Activated naive CD8-positive, alpha-beta T cell treated with anti-CD3 and anti-CD28 coated beads, Interleukin-2, amount 10 ng/mL, durations not matched to agents 7 days and 5 days (primary cell): ENCODE measurements at places on chromosomes 6 and 20.
A peak's percentile ranks its signal among the peaks of the same experiment; 100 is the strongest.

GRCh38 chr20:46169245-46170171, 51.4 kb downstream of the CD40 start:
- no peaks in the 10 kb centered on the region for H3K36me3 ChIP-seq
- no peak for DNase-seq
- H3K4me3 ChIP-seq: no peak overlapping the region
- H3K27me3 ChIP-seq: peaks cover 34% of the 10 kb centered on the region
- peaks cover 3% of the 10 kb centered on the region for H3K4me1 ChIP-seq

DNA sequence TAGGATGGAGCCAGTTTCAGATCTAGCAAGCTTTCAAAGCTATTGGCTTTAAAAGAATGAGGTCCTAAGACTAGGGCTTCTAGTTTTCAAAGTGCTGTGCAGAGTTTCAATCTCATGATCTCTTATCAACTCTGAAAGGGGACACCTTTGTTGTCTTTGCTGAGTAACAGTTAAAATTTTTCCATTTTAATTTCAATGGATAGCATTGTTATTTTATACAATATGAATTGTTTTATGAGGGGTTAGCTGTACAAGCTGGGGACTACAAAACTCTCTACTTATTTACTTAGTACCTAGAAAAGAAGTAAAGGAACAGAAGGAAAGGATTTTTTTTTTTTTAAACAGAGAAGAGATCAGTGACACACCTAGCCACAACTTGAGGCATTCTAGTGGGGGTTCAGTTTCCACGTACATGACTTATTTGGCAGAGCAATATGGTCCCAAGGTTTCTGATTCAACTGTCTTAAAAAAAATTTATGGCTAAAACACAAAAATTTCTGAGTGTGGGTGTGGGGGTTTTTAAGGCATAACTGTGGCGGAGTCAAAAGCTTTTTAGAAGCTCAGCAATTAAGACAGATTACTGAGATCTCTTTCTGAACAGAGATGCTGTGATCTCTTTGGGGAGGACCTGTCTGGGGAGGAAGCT, 46.1 kb upstream of the JAG1 start:
- DNase-seq: no peak
- H3K36me3 ChIP-seq: no peaks in the 10 kb centered on the region
- H3K4me1 ChIP-seq: no peaks in the 10 kb centered on the region
- H3K4me3 ChIP-seq: no peak overlapping the region
- H3K27me3 ChIP-seq: peaks cover 30% of the 10 kb centered on the region

GRCh38 chr20:45365444-45365970, 2.6 kb downstream of the SYS1 start:
- H3K27me3 ChIP-seq: no peaks in the 10 kb centered on the region
- no peak for DNase-seq
- no peak overlapping the region for H3K4me3 ChIP-seq
- H3K4me1 ChIP-seq: peaks cover 41% of the 10 kb centered on the region
- H3K27ac ChIP-seq: no peak overlapping the region

GRCh38 chr20:57208198-57208597, 58.2 kb downstream of the BMP7 start:
- no peaks in the 10 kb centered on the region for H3K36me3 ChIP-seq
- no peak overlapping the region for H3K27ac ChIP-seq
- H3K27me3 ChIP-seq: peaks cover 9% of the 10 kb centered on the region

GRCh38 chr6:76942203-76942966, 520.9 kb downstream of the HTR1B start:
- DNase-seq: no peak
- H3K4me3 ChIP-seq: no peak overlapping the region
- no peaks in the 10 kb centered on the region for H3K4me1 ChIP-seq
- no peaks in the 10 kb centered on the region for H3K27me3 ChIP-seq

DNA sequence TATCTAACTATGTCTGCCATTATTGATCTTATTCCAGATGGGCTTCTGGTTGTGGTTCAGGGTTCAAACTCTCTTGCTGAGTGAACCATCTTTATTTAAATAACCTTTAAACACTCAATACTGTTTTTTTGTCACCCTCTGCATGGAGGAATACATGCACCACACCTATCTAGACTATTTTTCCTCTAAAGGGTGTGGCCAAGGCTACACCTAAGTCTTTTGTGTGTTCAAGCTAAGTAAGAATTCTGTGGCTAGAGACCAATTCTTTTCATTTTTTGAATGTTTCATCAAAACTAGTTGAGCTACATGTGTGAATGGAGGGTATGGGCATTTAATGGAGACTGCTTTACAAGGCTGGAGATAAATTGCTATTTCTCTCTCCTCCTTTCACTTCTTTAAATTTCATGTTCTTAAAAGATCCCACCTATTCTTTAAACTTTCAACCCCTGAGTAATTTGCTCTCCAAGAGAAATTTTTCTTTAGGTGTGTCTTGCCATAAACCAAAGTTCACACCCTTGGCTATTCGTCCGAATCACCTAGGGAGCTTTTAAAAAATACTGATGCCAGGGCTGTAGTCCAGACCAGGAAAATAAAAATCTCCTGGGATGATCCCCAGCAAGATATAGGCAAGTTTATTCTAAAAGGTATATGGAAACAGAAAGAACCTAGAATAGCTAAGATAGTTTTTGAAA, 24.8 kb upstream of the MBOAT1 start:
- no peaks in the 10 kb centered on the region for H3K27me3 ChIP-seq
- DNase-seq: no peak
- H3K4me3 ChIP-seq: no peak overlapping the region
- H3K4me1 ChIP-seq: peaks cover 7% of the 10 kb centered on the region
- no peaks in the 10 kb centered on the region for H3K36me3 ChIP-seq

DNA sequence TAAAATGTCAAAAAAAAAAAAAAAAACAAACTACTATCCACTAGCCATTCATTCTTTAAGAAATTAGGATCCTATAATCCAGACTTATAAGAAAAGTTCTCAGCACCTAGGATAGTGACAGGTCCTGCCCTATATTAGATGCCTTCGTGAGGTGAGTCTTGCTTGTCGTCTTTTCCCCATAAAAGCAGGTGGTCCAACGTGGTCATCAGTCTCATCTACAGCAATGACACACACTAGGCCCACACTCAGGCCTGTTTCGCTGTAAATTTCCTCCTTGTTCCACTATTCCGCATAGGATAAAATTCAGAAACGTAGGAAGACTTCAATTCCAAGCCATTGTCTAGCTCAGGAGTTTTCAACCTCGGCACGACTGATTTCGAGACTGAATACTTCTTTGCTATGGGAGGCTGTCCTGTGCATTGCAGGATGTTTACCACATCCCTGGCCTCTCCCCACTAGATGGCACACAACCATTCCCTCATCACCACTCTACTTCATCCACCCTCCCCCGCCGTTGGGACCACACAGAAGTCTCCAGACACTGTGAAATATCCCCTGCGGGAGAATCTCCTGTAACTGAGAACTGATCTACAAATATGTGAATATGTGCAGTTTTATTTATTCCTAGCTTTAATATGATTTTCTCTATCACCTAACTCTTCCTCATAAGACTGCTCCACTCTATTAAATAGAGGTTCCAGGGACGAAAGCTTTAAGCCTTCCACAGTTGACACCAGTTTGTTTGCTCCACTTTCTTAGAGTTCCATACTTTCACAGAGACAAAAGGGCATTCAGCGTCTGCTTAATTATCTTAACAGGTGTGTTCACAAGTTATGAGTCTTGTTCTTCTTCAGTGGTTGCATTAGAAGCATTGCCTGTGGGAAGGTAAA, 346.3 kb downstream of the BMP2 start:
- H3K4me1 ChIP-seq: no peaks in the 10 kb centered on the region
- H3K27ac ChIP-seq: no peak overlapping the region
- H3K27me3 ChIP-seq: no peaks in the 10 kb centered on the region

- no peak for DNase-seq
- H3K4me1 ChIP-seq: peaks cover 50% of the 10 kb centered on the region
- H3K36me3 ChIP-seq: peaks cover 59% of the 10 kb centered on the region
- H3K4me3 ChIP-seq: no peak overlapping the region
- no peak overlapping the region for H3K27ac ChIP-seq
Measured at GRCh38 chr20:1618479-1618878, 1.3 kb downstream of the SIRPB1 start.

- no peak overlapping the region for H3K27ac ChIP-seq
- H3K4me1 ChIP-seq: peaks cover 7% of the 10 kb centered on the region
- H3K36me3 ChIP-seq: peaks cover 6% of the 10 kb centered on the region
- H3K4me3 ChIP-seq: no peak overlapping the region
Measured at GRCh38 chr6:13260101-13260598, 68.2 kb downstream of the TBC1D7 start.

DNA sequence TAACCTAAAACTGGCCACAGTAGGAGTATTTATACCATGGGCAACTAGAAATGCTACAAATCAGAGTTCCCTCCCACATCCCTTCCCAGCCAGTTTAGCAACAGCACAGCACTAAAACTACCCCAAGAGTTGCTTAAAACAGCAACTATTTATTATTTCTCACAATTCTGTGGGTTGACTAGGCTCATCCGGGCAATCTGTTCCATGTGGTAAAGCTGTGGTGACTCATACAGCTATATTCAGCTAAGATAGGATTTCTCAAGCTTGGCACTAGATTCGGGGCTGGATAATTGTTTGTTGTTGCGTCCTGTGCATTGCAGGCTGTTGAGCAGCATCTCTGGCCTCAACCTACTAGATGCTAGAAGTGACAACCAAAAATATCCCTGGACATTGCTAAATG, 8.6 kb upstream of the HECA start:
- H3K27me3 ChIP-seq: no peaks in the 10 kb centered on the region
- H3K36me3 ChIP-seq: peaks cover 2% of the 10 kb centered on the region
- peaks cover 36% of the 10 kb centered on the region for H3K4me1 ChIP-seq
- H3K27ac ChIP-seq: peak overlapping the region; percentile 98
- H3K4me3 ChIP-seq: peak overlapping the region; percentile 10

- no peaks in the 10 kb centered on the region for H3K36me3 ChIP-seq
- no peak for DNase-seq
- peaks cover 2% of the 10 kb centered on the region for H3K27me3 ChIP-seq
- no peak overlapping the region for H3K4me3 ChIP-seq
- peaks cover 25% of the 10 kb centered on the region for H3K4me1 ChIP-seq
- no peak overlapping the region for H3K27ac ChIP-seq
Measured at GRCh38 chr6:138814179-138814834, 18.4 kb downstream of the ECT2L start.

DNA sequence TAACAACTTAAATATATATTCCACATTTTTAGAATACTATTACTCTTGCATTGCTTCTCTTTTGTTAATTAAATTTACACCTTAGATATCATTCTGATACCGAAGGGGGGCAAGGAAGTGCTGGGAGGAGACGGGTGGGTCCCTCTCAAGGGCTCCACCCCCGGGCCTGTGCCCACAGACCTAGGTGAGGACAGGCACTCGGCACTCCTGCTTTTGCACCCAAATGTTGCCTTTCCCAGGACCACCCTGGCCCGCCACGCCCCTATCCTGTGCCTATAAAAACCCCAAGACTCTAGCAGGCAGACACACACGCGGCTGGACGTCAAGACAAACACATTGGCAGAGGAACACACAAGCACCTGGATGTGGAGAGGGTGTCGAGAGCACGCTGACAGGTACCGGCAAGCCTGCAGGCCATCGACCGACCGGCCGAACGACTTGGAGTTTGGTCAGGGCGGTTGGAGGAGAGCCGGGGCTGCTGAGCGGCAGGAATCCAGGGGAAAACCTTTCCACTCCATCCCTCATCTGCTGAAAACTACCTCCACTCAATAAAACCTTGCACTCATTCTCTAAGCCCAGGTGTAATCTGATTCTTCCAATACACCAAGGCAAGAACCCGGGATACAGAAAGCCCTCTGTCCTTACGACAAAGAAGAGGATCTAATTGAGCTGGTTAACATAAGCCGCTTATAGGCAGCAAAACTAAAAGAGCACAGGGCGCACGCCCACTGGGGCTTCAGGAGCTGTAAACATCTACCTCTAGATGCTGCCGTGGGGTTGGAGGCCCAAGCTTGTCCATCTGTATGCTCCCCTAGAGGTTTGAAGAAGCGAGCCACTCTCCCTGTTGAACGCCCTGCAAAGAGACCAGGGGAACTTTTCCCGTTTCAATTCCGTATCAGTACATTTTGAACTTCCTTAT, 197.4 kb upstream of the PRSS16 start:
- peaks cover 8% of the 10 kb centered on the region for H3K27me3 ChIP-seq
- H3K36me3 ChIP-seq: no peaks in the 10 kb centered on the region
- H3K27ac ChIP-seq: no peak overlapping the region
- H3K4me1 ChIP-seq: no peaks in the 10 kb centered on the region
- DNase-seq: no peak

- H3K27me3 ChIP-seq: no peaks in the 10 kb centered on the region
- H3K4me1 ChIP-seq: no peaks in the 10 kb centered on the region
- H3K36me3 ChIP-seq: no peaks in the 10 kb centered on the region
- H3K27ac ChIP-seq: no peak overlapping the region
- DNase-seq: no peak
Measured at GRCh38 chr6:161195386-161195785, 78.5 kb downstream of the AGPAT4 start.

DNA sequence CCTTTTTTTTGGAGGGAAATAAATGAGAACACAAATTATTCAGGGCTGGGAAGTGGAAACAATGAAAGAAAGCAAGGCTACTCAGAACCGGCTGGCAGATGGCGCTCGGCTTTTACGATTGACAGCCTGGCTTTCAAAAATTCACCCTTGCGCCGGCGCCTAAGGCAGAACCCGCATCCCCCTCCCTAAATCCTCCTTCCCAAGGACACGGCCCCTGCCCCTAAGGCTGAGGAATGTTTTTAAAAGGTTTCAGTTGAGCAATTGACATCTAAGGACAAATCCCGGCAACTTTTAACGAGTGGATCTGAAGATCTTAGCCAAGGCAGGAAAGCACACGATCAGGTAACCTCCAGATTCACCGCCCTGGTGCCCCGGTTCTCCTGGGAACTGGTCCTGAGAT, 16.3 kb downstream of the GNAS start:
- DNase-seq: no peak
- H3K27ac ChIP-seq: no peak overlapping the region
- no peaks in the 10 kb centered on the region for H3K36me3 ChIP-seq

- DNase-seq: no peak
- no peak overlapping the region for H3K27ac ChIP-seq
- peaks cover 33% of the 10 kb centered on the region for H3K36me3 ChIP-seq
- no peak overlapping the region for H3K4me3 ChIP-seq
- H3K27me3 ChIP-seq: no peaks in the 10 kb centered on the region
- no peaks in the 10 kb centered on the region for H3K4me1 ChIP-seq
Measured at GRCh38 chr20:47231382-47232039, 125.0 kb downstream of the ZMYND8 start.

GRCh38 chr6:146890644-146891434, 292.1 kb downstream of the ADGB start:
- peaks cover 10% of the 10 kb centered on the region for H3K27me3 ChIP-seq
- DNase-seq: no peak
- no peaks in the 10 kb centered on the region for H3K36me3 ChIP-seq
- no peak overlapping the region for H3K27ac ChIP-seq
